LNCaP clone FGC (cell line): ENCODE measurements at places on chromosomes 1 and 21.

DNA sequence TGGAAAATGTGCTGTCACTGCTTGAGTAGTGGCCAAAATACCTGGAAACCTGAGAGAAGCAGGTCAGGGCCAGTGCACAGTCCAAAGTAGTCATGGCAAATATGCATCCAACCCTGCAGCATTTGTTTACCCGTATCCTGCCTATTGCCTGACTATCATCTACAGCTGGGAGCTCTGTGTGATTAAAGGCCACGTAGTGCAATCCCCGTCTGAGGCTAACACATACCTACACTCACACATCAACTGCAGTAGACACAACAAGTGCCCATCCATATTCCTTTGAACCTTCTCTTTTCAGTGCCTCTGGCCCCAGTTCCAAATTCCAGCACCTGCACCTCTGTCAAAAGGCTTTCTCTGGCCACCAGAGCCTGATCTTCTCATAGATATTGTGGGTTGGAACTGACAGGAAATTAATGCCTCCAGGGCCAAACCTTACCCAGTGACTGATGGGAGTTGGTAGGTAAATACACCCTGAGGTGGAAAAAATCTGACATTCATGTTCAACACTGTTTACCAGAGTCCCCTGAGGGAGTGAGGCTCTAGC, 383.0 kb downstream of the SETD4 start:
- DNase-seq: no peak

- no peak for DNase-seq
These were observed 72.8 kb downstream of the CD2 start for GRCh38 chr1:116826818-116827606.

- DNase-seq: no peak
These were observed 122.9 kb downstream of the DMRTA2 start for GRCh38 chr1:50300297-50300696.

- no peak for DNase-seq
These were observed 2.6 kb downstream of the ARPC5 start for GRCh38 chr1:183632964-183633363.

DNA sequence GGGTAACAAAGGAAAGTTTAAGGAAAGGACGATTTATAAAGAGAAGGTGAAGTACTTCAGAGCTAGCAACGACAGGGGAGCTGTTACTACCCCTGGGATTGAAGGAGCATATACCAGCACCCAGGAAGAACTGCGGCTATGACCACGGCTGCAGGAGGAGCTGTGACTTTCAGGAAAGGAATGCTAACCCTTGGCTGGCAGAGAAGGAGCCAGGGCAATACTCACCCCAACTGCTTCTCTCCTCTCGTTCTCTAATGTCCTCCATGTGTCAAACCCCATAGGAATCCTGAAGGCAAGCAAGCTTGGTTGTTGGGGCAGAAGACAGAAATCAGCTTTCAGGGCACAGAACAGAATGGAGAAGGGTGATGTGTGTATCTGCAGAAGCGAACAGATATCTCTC, 120.5 kb downstream of the TMEM53 start:
- no peak for DNase-seq

GRCh38 chr1:42747125-42747524, 7.1 kb upstream of the CLDN19 start:
- no peak for DNase-seq

GRCh38 chr1:181124291-181124751, 35.8 kb downstream of the IER5 start:
- DNase-seq: no peak

DNA sequence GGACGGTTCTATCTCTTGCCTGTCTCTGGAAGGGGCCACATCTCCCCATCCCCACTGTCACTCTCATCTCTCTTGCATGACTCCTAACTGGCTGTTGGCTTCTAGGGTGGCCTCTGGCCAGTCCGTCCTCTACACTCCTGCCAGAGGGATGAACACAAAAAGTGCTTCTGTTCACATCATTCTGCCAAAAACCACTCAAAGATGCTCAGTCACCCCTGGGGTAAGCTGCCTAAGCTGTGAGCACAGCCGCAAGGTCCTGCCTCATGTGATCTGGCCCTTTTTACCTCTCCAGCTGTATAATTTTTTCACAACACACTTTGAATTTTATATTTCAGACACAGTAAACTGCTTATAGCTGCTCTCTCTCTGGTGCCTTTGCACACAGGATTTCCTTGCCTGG, 97.6 kb upstream of the CD34 start:
- no peak for DNase-seq

GRCh38 chr1:230076121-230076520, 9.1 kb downstream of the GALNT2 start:
- no peak for DNase-seq

- DNase-seq: no peak
These were observed 60.5 kb upstream of the GJB5 start for GRCh38 chr1:34694383-34694782.

- DNase-seq: no peak
These were observed 102.2 kb downstream of the CASZ1 start for GRCh38 chr1:10694274-10694632.

- no peak for DNase-seq
These were observed 69.4 kb downstream of the RGS2 start for GRCh38 chr1:192878249-192878648.

- DNase-seq: peak; percentile 43
These were observed 10.3 kb upstream of the LMNA start for GRCh38 chr1:156104065-156104810.

DNA sequence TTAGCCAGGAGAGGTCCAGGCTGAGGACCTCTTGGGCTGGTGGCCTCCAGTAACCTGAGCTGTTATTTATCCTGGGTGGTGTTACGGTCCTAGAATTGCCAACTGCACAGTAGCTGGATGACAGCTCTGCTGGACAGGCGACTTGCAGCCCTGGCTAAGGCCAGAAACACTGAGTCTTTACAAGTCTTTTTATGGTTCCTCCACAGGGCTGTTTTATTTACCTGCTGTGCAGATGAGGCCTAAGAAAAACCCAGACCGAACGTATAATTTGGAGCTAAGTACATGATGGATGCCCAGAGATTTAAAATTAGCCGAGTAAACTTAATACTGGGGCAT, 30.4 kb upstream of the LRRC38 start:
- no peak for DNase-seq

DNA sequence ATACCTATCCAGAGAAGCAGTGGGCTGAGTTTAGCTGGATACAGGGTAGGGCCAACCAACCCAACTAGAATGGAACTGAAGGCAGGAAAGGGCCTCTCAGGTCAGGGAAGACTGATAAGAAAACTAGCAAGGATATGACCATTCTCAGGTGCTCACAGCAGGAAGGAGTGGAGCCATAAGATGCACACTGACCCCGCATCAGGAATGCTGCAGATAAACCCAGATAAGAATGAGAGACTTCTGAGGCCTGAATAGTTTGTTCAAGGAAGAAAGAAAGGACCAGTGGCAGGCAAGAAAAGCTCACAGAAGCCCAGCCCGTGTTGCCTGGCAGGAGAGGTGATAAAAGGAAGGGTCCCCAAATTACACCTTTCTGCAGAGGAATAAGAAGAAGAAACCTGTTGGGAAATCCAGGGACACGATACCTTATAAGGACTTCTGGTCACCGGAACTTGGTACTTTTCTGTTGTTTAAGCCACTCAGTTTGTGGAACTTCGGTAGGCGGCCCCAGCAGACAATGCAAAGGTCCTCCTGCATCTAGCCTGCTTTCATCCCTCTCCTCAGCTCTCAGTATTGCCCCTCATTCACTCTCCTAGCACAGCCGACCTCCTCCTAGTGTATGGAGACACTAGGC, 58.9 kb downstream of the ATP1A1 start:
- no peak for DNase-seq

DNA sequence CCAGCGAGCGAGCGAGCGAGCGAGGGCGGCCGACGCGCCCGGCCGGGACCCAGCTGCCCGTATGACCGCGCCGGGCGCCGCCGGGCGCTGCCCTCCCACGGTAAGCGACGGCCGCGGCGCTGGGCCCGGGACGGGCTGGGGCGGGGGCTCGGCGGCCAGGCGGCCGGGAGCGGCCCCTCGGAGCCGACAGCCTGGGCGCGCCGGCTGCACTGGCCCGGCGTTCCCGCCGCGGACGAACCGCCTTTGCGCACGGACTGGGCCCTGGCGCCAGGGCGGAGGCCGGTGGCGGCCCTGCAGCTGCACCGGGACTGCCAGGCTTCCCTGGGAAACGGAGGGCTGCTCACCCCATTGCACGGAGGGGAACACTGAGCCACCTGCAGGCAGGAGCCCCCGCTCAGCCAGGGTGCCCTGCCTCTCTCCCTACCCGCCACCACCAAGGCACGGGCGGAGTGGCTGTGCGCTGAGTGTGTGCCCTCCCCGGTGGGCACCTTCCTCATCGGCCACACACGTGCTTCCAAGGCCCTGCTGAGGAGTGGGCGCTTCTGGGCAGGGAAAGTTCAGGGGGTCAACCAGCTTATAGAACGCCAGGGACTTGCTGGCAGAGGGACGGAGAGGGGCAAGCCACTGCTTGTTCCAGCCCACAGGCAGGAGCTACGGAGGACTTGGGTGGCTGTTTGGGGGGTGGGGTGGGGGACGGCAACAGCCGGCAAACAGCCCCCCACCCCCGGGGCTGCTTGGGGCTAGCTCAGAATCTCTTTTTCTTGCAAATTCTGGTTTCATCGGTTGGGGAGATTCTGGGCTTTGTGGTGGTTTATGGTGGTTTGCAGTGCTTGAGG, 532 bp downstream of the CSF1 start:
- DNase-seq: no peak

GRCh38 chr1:101025283-101025656, 314 bp downstream of the DPH5 start:
- DNase-seq: no peak

DNA sequence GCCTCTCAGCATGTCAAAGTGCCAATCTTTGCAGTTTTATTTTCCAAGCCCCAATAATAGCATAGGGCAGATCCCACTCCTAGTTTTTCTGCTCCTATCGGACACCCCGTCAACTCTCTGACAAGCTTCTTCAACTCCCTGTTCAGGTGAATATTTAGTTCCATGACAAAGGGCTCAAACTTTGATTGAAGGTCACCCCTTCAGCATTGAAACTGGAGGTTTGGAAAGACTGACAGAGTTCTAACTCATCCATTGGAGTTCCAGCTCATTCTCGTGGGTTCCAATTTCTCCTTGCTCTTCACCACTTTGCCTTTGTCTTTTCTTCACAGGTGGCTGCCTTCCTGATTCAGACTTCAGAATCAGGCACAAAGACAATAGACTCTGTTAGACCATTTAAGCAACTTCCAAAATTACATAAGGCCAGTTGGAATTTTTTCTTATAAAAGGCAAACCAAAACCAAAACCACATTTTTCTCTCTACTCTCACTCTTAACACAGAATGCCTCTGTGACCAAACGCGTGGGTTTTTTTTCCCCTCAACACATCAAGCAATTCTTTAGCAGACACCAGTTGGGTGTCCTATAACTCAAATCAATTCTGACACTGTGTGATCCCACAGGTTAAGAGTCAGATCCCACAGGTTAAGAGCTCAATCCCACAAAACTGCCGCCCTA, 169.3 kb upstream of the USP25 start:
- no peak for DNase-seq

DNA sequence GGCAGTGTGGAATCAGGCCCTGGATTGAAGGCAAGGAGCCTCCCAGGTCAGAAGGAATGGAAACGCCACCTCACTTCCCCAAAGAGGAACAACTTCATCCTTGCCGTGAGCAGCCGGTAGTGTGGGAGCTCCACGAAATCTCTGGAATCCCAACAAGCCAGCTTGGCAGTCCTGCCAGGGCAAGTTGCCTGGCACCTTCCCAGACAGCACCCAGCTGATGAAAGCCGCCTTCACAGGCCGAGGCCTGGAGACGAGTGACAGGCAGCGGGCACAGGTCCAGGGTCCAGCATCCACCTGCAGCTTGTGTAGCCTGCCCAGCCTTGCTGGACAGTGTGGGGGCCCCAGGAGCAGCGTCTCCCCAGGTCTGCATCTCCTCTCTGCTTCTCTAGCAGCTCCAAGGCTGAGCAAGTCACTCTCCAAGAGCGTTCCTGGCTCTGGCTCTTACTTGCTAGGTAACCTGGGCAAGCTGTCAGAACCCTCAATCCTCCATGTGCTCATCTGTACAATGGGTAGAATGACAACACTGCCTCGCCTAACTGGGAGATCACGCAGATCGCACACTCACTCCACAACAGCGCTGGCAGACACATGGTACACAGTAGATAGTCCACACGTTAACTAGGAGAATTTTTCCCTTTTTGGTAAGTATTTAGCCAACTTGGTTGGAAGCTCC, 43.0 kb downstream of the ACOT7 start:
- peak; percentile 85 for DNase-seq

GRCh38 chr1:109167001-109167506, 46.7 kb upstream of the SARS1 start:
- no peak for DNase-seq

DNA sequence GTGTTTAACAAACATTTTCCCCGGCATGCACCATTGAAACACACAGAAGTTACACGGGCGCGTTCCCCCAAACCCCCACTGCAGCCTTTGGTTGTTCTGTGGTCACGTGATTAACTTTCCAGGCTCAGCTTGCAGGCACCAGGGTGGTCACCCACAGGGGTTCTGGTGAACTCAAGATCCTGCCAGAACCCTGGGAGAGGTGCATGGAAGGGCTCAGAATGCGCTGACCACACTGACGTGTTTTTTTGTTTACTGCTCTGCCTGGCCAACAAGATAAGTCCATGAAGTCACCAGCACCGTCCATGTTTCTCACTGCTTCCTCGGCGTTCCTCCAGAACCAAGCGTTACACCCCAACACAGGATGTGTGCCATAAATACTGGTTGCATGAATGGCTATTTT, 229.5 kb upstream of the VAMP3 start:
- DNase-seq: no peak

GRCh38 chr1:201221201-201221846, 30.7 kb downstream of the IGFN1 start:
- no peak for DNase-seq

DNA sequence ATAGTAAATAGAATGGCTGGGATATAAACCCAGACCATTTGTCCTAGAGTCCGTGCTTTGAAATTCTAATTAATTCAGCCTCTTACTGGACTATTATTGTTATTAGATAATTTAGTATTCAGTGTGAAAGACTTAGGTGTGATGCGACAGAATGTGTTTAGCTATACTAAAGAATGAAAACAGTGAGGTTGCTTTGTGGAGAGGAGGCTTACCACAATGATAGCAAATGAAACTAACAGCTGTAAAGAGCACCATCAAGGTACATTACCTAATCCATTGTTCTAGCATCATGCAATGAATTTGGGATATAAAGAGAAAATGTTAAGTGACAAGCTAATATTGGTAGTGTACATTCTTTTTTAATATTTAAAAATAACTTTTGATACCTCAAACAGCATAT, 911.1 kb downstream of the KCNT2 start:
- DNase-seq: no peak

- DNase-seq: no peak
These were observed 28.2 kb downstream of the FAAH start for GRCh38 chr1:46422261-46422871.

- DNase-seq: no peak
These were observed 135.5 kb upstream of the ERRFI1 start for GRCh38 chr1:8161546-8162105.

GRCh38 chr1:34898330-34898761, 31.1 kb downstream of the DLGAP3 start:
- DNase-seq: no peak
